Hematopoietic multipotent progenitor cell treated with erythropoietin and hydrocortisone succinate and interleukin-3 and kit ligand, for 17 days (in vitro differentiated cells): ENCODE measurements at places on chromosomes 12 and 14.

DNA sequence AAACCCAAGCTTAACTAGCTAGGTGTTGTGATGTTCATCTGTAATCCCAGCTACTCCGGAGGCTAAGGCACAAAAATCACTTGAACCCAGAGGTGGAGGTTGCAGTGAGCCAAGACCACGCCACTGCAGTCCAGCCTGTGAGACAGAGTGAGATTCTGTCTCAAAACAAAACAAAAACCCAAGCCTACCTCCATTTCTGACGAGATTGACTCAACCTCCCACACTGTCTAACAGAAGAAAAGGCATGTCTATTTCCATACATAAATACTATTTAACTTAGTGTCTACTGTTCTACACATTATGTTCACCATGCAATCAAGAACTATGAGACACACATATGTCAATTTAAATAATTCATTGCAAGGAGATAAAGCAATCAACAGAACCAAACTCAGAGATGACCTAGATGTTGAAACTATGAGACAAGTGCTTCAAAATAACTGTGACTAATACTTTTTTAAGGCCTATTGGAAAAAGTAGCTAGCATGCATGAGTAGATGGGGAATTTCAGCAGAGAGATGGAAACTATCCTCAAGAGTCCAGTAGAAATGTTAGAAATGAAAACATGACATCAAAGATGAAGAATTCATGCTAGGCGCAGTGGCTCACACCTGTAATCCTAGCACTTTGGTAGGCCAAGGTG is 75.9 kb upstream of the DHRS4 start:
- no peak for DNase-seq

DNA sequence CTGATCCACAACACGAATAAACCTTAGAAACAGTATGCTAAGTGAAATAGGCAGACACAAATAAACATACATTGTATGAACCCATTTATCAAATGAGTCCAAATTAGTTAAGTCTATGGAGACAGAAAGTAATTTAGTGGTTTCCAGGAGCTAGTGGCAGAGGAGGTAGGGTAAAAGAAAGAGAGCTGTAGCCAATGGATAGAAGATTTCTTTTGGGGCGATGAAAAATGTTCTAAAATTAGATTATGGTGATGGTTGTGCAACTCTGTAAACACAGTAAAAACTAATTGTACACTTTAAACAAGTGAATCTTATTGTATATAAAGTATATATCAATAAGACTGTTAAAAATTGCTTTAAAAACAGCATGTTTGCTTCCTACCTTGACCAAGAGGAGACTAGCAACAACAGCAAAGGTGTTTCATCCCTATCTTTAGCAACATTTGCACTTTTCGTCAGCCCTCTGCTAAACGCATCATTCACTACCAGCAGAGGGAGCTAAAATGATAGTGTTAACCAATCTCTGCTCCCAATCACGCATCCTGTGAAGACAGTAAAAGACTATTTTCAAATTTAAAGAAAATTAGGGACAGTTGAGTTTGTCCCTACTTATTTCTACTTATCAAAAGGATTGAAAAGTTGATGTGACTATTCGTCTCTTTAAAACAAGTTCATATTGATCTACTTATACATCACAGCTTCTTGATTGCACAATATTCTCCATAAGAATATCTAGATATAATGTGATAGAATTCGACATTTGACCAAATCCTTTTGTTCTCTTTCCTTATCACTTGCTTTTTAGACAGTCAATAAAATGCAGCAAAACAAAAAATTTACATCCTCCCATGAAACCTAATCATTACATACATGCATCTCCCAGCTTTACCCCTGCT is 24.0 kb upstream of the LGR5 start:
- DNase-seq: peak; percentile 45

DNA sequence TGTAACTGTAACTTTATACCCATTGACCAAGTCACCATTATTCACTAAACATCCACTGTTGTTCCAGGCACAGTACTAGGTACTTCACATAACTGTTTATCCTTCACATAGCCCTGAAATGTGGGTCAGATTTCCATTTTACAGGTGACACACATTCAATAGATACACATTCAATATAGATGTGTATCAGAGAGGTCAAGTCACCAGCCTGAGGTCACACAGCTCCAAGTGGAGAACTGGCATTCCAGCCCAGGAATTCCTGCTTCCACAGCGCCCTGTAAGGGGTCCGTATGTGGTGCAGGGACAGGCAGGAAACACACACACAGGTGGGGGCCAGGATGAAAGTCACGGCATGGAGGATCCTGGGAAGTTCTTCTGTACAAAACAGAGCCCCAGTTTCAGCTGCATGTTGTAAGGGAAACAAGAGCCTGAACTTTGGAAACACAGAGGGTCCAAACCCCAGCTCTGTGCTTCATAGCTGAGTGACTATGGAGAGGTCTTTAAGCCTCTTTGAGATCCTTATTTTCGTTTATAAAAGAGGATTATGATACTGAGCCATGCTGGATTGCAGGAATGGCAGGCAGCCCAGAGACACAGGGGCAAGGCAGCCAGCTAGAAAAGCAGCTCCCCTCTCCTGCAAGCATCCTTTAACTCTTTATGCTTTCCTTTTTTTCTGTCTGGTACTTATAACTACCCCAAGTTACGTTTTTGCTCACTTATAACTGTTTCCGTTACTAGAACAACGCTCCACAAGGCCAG is 50.3 kb upstream of the DICER1 start:
- DNase-seq: no peak

- no peak for DNase-seq
These were observed 98.9 kb downstream of the DENND5B start for GRCh38 chr12:31491841-31492598.
